Activated CD4-positive, alpha-beta T cell treated with anti-CD3 and anti-CD28 coated beads, Interleukin-2, Interleukin-4, amounts not matched to agents 100 ng/mL and 50 ng/mL, durations not matched to agents 16 hours and 8 hours (primary cell): ENCODE measurements at places on chromosomes 5 and 9.

DNA sequence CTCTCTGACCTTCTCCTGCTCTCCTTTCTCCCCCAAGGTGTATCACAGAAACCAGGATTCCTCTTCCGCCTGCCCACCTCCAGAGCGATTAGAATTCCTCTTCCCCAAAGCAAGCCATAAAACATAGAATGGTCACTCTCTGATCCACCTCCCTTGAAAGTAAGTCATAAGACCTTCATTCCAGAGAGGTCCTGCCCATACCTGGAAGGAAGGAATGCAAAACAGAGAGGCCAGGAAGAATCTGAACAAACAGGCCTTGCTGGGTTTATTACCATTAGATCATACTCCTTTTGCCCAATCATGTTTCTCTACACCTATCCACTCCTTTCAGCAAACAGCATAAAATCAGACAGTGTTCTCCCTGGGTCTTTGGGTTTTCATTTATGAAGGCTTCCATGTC lies 21.0 kb downstream of the CDKL3 start:
- DNase-seq: no peak

DNA sequence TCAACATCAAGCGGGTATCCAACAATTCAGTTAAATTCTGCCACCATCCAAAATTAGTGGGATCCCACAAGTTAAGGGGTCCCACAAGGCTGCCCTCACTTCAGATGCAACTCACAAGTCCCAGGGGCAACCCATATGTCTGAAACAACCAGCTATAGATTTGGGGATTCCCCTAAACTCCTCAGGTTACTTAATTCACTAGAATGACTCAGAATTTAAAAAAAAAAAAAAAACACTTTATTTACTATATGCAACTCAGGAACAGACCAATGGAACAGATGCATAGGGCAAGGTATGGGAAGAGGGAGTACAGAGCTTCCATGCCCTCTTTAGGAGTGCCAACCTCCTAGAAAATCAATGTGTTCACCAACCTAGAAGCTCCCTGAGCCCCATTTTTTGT lies 15.1 kb downstream of the AUH start:
- DNase-seq: peak; percentile 36

DNA sequence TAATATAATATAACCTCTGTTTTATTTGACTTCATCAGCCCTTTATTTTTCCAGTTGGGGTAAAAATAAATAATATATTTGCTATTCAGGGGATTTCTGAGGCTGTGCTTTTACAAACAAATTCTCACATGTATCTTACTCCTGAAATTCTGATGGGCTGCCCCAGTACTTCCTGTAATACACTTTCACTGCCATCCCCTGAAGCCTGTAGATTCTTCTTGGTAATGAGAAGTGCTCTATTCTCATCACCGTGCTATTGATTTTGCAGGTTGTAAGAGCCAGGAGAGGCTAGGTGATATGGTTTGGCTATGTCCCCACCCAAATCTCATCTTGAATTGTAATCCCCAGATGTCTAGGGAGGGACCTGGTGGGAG lies 91.9 kb upstream of the CEP78 start:
- no peak for DNase-seq

GRCh38 chr9:135081264-135081660 lies 6.2 kb upstream of the OLFM1 start:
- no peak for DNase-seq

DNA sequence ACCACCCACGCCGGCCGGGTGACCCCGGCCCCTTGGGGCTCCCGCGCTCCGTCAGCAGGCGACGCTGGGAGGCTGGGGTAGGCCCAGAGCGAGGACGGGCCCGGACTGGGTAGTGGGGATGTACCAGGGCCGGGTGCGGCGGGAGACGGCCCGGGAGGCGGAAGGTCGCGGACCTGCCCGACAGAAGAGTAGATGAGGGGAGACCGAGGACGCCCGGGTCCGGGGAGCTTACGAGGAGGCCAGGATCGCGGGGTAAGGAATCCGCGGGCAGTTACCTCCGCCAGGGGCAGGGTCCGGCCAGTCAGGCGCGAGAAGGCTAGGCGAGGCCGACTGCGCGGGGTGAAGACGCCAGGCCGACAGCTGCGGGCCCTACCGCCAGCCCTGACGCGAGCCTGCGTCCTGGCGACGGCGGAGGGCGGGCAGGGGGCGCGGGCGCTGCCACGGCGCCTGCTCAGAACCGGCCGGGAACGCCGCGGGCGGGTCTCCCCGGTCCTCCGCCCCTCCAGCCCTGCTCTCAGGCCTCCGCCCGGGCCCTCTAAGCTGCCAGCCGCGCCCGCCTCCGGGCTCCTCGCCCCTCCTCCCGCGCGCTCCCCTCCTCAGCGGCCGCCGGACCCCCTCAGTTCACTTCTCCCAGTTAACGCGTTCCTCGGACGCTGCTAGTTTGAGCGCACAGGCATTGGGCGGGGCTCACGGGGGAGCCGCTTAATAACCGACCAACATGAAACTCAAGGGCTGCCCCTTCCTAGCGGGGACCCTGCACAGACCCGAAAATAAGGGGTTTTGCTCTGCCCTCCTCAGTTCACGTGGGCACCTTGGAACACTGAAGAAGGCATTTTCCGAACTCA lies at the start of gene CPLANE1:
TSS of gene CPLANE1 (minus strand) at position 407 of the 845 bp plus-strand sequence. CDS start 1,678 bp downstream, outside the sequence.
- DNase-seq: peak; percentile 56

- DNase-seq: no peak
These were observed 76.1 kb downstream of the NREP start for GRCh38 chr5:111680737-111681413.

- DNase-seq: no peak
These were observed 26.8 kb upstream of the SLC2A8 start for GRCh38 chr9:127370147-127370579.

DNA sequence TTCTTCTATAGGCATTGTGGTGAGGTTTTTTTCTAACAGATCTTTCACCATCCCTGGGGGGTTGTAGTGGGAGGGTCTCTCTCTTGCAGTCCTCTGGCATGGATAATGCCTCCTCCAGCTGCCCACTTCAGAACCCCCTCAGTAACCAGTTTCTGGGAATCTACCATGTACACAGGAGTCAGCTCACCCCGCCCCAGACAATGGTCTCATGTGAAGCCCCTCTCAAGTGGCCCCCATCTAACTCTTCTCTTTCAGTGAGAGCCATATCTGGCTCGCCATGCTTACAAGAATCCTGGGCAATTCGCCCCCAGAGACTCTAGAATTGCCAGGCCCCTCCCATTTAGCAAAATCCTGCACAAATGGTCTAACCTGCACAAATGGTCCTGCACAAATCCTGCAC lies 144.4 kb upstream of the FSTL4 start:
- no peak for DNase-seq

GRCh38 chr5:165015126-165015525 lies 1509.7 kb downstream of the MAT2B start:
- no peak for DNase-seq

GRCh38 chr5:147857302-147858129 lies 21.0 kb upstream of the SCGB3A2 start:
- peak; percentile 57 for DNase-seq

DNA sequence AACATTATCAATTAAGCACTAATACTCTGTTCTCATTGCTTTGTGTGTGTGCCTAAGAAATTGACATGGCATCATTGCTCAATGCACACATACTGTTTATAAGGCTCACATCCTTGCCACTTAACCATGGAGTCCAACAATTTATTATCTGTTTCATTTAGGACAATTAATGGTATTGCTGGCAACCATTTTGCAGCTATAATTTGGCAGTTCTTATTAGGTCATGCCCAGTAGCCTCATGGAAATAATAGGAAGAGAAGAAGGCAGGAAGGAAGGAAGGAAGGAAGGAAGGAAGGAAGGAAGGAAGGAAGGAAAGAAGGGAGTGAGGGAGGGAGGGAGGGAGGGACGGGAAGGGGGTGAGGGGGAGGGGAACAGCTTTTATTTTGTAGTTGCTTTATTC lies 285.5 kb upstream of the SLC24A2 start:
- DNase-seq: no peak

GRCh38 chr5:157540707-157541446 lies 34.7 kb downstream of the ADAM19 start:
- peak; percentile 89 for DNase-seq

- peak; percentile 53 for DNase-seq
These were observed 64.6 kb downstream of the SH3TC2 start for GRCh38 chr5:148998174-148998797.

- no peak for DNase-seq
These were observed 757 bp downstream of the TMEM250 start for GRCh38 chr9:136117916-136118319.

DNA sequence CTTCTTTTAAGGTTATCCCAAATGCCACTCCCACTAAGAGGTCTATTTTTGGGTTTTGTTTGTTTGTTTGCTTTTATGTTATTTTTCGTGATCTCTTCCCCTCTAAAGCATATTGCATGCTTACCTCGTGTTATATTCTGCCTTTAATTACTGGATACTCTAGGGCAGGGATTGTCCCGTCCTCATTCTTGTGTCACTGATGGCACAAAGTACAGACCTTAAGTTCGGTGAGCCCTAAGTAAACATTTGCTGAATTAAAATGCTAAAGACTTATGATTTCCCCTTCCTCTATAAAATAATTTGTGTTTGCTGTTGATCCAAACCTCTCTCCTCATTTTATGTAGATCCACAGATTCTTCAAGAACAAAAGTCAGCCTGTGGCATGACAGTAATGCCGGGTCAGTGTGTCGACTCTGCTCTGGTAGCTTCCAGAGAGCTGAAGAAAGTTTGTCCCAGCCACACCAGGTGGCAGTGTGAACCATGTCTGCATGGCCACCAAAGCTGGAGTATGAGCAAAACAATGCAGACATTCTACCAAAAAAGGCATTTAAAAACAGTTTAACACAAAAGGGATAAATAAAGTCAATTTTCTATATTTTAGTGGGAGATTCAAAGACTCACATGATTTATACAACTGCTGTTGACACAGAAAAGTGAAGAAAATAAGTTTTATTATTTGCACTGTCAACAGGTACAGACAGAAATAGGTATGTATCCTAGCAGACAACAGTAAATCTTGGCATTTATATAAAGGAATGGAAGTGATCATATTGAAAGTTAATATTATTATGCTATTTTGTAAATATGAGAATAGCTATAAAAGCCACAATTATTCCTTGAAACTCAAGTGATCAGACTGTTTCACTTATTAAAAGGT lies 17.9 kb upstream of the POC5 start:
- peak; percentile 12 for DNase-seq

GRCh38 chr9:99365233-99365980 lies 143.3 kb downstream of the SEC61B start:
- DNase-seq: no peak

GRCh38 chr5:40784027-40784653 lies 14.0 kb downstream of the PRKAA1 start:
- no peak for DNase-seq

- DNase-seq: no peak
These were observed 2.1 kb upstream of the SIT1 start for GRCh38 chr9:35652829-35653209.

DNA sequence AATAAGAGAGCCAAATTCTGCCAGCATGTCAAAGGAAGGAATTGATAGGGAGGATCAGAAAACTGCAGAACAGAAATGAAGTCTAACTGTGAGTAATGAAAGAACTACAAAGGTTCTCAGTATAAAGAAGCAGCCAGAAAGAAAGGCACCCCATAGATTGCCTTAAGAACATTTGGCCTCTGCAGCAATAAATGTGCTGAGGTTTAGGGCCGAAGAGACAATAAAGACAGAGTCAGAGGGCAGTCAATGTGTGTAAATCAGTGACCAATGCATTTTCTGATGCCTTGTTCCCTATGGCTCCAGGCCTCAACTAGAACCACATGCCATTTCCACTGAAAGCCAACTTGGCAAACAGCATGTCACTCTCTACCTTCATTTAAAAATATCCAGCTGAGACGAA lies 281.0 kb downstream of the HINT1 start:
- DNase-seq: no peak

- DNase-seq: peak; percentile 85
These were observed 34.7 kb downstream of the LPCAT1 start for GRCh38 chr5:1488882-1489680.

DNA sequence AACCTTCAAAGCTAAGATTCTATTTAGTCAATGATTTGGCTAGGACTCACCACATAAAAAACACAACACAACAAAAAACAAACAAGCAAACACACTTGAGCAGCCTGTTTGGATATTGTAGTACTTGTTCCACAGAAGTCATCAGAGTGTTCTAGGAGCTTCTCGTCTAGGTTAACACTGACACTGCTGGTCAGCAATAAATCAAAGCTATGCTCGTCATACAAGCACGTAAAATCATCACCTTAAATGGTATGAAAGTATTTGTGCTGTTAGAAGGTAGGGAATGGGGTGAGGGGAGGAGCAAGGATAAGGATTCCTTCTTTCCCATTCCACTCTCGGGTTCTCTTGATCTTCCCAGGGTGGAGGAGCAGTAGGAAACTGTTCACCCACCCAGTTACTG lies 88.0 kb downstream of the ARL15 start:
- DNase-seq: no peak

DNA sequence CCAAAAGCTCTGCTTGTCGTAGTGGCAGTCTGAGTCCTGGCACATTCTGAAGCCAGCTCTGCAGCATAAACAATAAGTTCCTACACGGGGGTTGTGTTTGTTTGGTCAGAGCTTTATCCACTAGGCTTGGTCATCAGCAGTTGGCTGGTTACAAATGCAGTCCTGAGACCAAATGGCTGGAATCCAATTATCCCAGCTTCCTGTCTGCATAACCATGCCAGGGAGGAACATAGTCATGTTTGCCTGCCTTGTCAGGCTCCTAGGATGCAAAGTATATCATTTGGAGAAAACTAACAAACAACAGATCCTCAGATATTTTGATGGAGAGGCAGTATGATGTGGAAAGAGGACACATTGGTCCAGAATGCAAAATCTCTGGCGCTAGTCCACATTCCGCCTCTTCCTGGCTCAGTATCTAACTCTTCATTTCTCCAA lies 85.8 kb downstream of the FBXO38 start:
- DNase-seq: no peak
